ENCODE measurements at places on chromosomes 4 and X.

DNA sequence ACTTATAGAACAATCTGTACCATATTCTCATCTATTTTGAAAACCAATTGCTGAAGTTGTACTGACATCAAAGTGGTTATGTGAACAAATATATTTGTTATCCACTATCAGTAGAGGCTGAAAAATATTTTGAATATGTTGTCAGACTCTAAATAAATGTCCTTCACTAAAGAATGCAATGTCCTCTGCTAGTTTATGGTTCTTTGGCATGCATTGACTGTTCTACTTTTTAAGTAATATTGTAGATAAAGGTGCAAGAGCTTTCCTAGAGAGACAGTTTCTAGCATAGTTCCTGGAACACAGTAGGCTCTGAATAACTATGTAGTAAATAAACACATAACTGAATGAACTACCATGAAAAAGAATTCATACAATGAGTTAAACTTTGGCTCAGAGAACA, 18.2 kb upstream of the COX7B2 start:
- DNase-seq: no peak

DNA sequence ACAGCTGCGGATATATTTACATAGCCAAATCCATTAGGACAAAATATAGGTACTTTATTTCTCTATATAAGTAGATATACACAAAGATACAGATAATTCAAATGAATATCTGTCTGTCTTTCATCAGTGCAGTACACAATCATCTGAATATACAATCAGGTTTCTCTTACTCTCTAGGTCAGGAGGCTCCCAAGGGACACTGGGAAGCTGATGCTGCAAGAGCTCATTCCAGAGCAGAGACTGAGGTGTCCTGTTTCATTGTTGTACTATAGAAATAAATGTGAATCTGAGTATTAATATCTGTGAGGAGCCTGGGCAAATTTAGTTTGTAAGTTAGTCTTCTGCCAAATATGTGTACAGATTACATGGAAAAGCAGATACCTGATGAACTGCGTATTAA, 4.2 kb downstream of the TLL1 start:
- DNase-seq: no peak

DNA sequence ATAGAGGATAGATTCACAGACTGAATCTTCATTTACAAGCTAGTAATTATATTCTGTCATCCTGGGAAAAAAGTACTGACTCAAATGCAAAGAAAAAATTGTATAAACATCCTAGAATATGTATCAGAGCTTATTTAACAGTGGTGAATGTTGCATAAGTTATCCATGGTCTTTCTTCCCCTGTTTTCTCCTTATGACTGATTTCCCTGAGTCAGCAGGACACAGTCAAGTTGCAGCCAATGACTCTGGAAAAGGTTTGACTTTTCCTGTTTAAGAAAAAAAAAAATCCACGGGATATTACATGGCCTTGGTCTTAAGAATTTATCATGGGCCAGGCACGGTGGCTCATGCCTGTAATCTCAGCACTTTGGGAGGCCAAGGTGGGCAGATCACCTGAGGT, 36.5 kb downstream of the INPP4B start:
- no peak for DNase-seq

- DNase-seq: no peak
These were observed 12.7 kb upstream of the RHOXF2B start for GRCh38 chrX:120090208-120090607.

DNA sequence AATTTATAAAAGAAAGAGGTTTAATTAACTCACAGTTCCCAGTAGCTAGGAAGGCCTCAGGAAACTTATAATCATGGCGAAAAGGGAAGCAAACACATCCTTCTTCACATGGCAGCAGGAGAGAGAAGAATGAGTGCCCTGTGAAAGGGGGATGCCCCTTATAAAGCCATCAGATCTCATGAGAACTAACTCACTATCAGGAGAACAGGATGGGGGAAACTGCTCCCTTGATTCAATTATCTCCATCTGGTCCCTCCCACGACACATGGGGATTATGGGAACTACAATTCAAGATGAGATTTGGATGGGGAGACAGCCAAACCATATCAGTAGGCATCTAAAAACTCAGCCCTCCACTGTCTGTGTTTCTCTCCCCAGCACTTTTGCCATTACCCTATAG, 22.4 kb downstream of the ANK2 start:
- DNase-seq: no peak

DNA sequence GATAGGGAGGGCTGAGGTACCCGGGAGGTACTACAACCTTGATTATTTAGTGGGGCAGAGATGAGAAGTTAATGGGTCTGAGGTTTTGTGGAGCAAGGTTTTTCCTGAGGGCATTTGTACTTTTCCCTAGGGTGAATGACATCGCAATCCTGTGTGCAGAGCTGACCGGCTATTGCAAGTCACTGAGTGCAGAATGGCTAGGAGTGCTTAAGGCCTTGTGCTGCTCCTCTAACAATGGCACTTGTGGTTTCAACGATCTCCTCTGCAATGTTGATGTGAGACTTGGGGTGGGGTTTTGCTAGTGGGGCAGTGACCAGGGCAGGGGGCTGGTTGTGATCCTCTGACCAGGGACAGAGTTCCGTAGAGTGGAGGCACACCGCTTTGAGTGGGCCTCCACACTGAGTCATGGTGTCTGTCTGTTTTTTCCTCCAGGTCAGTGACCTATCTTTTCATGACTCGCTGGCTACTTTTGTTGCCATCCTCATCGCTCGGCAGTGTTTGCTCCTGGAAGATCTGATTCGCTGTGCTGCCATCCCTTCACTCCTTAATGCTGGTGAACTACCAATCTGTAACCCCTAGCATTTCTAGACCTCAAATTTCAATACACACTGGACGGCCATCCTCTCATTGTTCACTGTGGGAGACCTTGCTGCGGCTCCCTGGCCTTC, 9.9 kb downstream of the MED12 start:
- DNase-seq: no peak

Data from GM10248 (cell line).